ENCODE measurements at places on chromosomes 6 and 20. TPM values are rescaled to one million over a fixed set of nuclear protein-coding genes. Genes with fewer than 3 reads are reported as not detected.

DNA sequence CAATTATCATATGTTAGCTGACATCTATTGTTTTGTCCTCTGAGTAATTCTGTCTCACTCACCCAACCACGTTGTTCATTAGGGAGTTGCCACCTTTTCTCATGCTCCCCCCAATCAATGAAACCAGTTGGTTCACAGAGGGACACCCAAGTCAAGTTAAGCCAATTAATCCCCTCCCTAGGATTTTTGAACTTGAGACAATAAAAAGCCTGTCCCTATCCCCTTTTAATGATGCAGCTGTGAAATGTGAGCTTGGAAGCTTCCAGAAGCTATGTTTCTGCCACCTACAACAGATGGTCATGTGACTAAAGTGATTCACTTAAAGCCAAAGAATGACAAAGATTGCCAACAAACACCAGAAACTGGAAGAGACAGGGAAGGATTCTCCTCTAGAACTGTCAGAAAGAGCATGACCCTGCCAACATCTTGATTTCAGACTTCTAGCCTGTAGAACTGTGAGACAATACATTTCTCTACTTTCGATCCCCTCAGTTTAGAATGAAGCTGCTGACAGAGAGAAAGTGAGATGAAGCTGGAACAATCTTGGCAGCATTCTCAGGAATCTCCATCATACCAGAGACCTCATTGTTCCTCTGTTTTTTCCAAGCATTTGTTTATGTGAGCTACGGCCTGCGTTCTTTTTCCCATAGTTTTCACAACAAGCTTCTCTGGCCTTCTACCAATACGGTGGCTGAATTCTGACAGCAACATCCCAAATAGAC is 57.8 kb upstream of the TPD52L1 start:
- no peak for DNase-seq

DNA sequence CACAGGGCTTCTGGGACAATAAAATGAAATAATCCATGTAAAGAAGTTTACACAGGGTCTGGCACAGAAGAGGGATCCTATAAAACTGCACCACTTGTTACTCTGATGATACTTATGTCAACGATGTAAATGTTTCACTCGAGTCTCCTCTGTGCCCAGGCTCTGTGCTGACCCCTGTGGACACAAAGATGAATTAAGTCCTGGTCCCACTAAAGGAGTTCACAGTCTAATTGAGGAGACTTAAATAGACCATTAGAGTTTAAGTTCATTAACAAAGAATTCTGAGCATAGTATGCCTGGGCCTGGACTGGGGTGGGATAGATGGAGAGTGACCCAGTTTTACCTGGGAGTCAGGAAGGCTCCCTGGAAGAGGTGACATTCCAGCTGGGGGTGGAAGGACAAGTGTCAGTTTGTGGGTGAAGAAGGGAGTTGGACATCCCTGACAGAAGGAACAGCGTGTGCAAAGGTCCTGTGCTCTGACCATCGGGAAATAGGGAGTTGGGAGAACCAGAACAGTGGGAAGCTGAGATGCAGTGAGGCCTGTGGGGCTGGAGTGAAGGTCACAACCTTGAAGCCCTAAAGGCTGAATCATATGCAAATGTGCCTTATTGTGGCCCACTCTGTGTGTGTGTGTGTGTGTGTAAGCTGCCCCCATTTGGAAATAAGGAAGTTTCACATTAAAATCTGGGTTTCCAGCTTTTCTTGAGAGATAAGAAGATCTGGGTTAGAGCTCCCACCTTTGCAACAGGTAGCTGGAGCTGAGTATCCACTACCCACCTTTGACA is 1.1 kb downstream of the OCSTAMP start:
- DNase-seq: no peak

GRCh38 chr20:36792422-36792821 is 18.9 kb upstream of the DSN1 start:
- peak; percentile 54 for DNase-seq

- peak; percentile 8 for DNase-seq
Measured at GRCh38 chr6:129370268-129370916, 339.6 kb downstream of the ARHGAP18 start.

GRCh38 chr20:13111249-13111911 is 102.6 kb downstream of the SPTLC3 start:
- DNase-seq: no peak

DNA sequence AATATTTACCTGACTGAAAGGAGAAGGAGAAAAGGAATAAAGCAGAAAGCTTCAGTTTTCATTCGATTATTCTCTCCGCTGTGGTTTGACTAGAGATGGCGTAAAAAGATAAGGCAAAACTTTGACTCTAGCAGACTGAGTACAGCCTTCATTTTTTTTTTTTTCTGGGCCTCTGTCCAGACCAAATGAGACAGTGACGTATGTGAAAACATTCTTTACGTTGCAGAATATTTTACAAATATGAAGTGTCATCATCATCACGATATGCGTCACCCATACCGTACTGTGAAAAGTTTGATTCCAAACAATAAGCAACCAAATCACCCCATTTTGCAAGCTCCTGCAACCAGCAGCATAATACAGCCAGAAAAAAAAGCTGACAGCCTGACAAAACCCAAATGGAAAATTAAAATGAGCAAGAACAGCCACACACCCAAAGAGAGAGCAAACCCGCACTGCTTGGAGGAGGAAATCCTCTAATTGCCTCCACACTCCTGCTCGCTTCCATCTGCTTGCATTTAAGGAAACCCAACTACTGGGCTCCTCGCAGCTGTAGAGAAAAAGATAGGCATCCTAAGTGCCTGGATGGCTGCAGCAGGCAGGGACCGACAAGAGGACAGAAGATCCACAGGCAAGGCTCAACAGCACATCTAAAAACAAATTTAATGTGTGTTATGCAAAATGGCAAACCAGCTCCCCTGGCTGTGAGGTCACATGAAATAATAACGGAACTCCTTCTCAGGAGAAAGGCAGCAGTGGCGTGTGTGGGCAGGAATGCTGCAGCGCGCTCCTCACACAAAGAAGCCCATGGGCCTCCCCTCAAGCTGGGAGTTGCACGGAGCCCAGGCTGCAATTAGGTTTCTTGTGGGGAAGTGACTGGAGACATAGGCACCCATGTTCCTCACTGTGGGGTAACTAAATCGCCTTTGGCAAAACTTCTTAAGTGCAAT is 113.1 kb downstream of the FYN start:
- DNase-seq: no peak

DNA sequence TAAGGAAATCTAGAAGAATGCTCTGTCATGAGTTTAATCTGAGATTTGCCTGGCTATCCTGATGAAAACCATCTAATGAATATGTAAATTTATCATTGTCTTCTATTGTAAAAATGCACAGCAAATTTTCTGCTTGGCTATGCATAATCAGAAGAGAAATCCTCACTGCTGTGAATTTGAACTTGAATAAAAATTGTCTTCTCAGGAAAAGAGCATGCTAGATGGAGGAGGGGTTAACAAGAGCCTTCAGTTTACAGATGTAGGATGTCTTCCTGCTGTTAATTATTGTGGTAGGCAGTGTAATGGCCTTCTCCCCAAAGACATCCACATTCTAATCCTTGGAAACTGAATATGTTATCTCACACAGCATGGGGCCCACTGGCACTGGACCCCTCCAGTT is 45.8 kb downstream of the ANKEF1 start:
- DNase-seq: no peak

- DNase-seq: no peak
Measured at GRCh38 chr6:164085091-164086075, 670.9 kb downstream of the QKI start.

- no peak for DNase-seq
Measured at GRCh38 chr6:7401075-7401474, 11.5 kb downstream of the RIOK1 start.

GRCh38 chr6:26420688-26421171 is 18.7 kb downstream of the BTN3A1 start:
- DNase-seq: peak; percentile 44

DNA sequence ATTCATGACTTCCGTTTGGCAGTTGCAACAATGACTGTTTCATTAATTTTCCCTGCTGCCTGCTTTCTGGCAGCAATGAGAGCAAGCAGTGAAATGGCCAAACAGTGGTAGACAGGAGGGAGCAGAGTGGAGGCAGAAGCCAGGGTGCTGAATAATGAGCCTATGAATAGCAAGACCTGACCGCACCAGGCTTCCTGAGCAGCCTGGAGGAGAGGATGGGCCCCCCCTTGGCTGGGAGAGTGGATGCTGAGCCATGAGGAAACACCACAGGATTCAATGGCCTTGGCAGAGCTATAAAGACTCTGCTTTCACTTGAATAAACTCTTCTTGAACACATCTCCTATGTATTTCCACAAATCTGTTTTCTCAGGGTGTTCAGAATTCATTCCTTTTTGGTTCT is 68.1 kb upstream of the SNRPB2 start:
- peak; percentile 11 for DNase-seq

DNA sequence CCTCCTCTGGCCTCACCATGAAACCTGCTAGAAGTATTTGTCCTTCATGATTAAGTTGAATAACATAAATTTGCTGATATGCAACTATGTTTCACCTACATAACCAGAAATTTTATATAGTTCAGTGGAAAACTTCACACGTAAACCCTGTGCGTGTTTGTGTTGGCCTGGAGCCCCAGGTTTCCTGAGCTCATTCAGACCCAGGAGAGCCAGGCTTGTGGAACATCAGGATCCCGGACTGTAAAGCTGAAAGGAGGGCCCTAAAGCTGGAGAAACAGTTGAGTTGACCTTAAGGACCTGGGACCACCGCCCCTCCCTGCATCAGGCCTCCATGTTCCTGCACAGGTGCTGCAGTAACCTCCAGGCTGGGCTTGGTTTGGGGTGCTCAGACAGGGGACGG is 3.1 kb upstream of the SPATS1 start:
- no peak for DNase-seq

GRCh38 chr20:62826646-62827310 is 9.9 kb downstream of the COL9A3 start:
- no peak for DNase-seq

- DNase-seq: no peak
Measured at GRCh38 chr6:42618686-42619085, 54.9 kb downstream of the UBR2 start.

DNA sequence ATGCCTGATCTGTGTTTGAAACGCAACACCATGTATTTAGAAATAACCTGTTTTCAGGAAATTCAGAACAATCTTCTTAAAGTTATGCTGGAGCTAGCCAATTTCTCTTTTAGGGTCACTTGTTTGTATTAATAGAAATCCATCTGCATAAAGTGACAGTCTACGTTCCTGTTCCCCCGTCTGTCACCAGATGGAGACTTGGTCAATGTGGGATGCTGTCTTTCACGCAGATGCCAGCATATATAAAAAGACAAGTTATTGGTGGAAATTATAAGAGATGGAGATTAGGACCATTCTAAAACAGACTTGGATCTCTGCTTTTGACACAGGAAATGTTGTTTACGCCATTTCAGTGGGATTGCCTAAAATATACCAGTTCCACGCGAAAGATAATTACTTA is 162.5 kb upstream of the STMND1 start:
- DNase-seq: no peak

DNA sequence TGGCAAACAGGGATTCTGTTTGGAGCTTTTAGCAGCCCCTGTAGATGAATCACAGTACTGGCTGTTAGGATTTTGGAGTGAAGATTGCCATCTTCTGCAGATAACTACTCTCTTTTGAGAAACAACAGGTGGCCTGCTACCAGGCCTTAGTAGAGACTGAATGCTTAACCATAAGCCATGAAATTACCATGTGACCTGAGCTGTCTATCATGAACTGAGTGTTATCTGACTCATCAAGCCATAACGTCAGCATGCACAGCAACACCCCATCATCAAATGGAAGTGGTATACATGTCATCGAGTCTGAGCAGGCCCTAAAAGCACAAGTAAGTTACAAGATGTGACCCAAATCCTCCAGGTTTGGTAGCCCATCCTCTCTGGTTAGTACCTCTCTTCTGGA is 132.6 kb downstream of the GPR63 start:
- DNase-seq: no peak

GRCh38 chr6:35955970-35956369 is 35.1 kb upstream of the SRPK1 start:
- no peak for DNase-seq

DNA sequence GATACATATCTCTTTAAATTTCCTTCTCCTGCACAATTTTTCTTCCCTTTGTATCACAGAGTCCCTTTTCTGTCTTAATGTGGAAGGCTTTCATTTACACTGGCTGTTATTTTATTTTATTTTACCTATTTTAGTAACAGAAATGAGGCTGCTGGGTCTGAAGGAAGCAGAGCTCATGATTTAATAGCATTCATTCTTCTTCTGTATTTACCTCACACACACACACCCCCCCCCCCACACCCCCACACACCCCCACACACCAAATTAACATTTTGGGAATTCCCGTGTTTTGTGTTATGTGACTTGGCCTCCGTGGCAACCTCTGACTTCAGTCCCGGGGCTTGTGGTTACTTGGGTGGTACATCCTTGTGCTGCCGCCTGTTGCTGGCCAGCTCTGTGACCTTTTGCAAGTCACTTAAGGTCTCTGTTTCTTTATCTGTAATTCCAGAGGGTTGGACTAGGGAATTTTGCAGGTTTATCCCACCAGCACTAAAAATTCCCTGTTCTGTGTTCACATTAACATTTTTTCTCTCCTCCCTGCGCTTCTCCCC is 108.8 kb downstream of the TIAM2 start:
- no peak for DNase-seq

DNA sequence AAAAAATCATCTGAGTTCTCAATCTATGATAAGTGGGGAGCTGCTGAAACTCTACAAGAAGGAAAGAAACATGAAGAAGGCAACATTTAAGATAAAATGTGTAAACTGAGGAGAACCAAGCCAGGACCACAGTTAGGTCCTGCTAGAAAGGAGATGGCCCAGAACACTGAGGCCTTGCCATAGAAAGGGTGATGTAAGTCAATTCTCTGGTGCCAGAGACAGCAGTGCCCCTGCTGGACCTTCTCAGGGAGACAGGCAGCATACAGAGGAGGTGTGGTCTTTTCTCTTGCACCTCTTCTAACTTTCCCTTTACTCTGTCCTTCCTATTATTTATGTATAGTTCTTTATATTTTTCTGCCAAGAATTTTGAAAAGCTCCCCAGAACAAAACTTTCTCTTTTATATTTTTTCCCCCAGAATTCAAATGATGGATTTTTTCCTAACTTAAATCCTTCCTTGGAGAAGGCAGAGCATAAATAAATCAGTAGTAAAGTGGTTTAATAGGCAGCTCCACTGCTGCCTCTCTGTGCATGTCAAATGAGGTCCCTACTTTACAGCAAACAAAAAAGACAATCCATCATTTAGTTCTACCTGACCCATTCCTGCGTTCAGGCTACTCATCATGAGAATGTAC is 9.0 kb downstream of the UQCC2 start:
- DNase-seq: peak; percentile 45

ELOVL4 gene
- total RNA-seq: 4.5 TPM

C20orf141 gene
- total RNA-seq: not detected

PROCR gene
- 112 TPM for total RNA-seq

KIZ gene
- total RNA-seq: 10.5 TPM

CRIP3 gene
- total RNA-seq: not detected

DEFB124 gene
- not detected for total RNA-seq

PRRT1 gene
- total RNA-seq: 0.10 TPM

TCF15 gene
- not detected for total RNA-seq

SLC17A3 gene
- total RNA-seq: not detected
